Daoy (cell line): ENCODE measurements at places on chromosomes 2 and 18. TPM values are rescaled to one million over a fixed set of nuclear protein-coding genes. Genes with fewer than 3 reads are reported as not detected.

The EGR4 gene
- total RNA-seq, result not detected in 2 replicates

The ATG16L1 gene
- total RNA-seq, result 52.2 and 74.7 TPM in 2 replicates

The HOXD12 gene
- 0.46 TPM in 1 of 2 replicates, not detected in the other for total RNA-seq

The SCG2 gene
- total RNA-seq, result 0.95 and 3.0 TPM in 2 replicates

The RETREG2 gene
- 33.3 and 48.8 TPM in 2 replicates for total RNA-seq

The MGAT5 gene
- 21.0 and 23.2 TPM in 2 replicates for total RNA-seq
